Subcutaneous adipose tissue (tissue), 4 donors: ENCODE measurements at places on chromosomes 5 and 9. TPM values are rescaled to one million over a fixed set of nuclear protein-coding genes. Genes with fewer than 3 reads are reported as not detected.

Gene PITX1
- not detected for total RNA-seq

Gene INSL4
- not detected for total RNA-seq

Gene TAF1L
- total RNA-seq: not detected

Gene CD14
- 61.2 TPM for total RNA-seq

Gene PTGES
- 15.0 TPM for total RNA-seq
